ENCODE measurements at places on chromosomes 7 and 10. TPM values are rescaled to one million over a fixed set of nuclear protein-coding genes. Genes with fewer than 3 reads are reported as not detected.

DNA sequence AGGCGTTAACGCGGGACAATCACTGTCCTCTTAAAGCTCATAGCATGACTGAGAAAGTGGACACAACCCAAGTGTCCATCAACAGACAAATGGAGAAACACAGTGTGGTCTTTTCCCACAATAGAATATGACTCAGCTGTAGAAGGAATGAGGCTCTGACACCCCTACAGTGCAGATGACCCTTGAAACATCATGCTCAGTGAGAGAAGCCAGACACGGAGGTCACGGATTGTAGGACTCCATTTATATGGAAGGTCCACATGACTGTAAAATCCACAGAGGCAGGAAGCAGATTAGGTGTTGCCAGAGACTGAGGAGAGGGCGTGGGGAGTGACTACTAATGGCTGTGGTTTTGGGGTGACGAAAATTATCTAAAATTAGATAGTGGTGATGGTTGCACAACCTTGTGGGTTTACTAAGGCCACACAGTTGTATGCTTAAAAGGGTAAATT, 6.1 kb upstream of the NCAPG2 start:
- H3K27me3 ChIP-seq: peaks cover 10% of the 10 kb centered on the region
- H3K27ac ChIP-seq: peak overlapping the region; percentile 63
- DNase-seq: peak; percentile 32
- H3K4me1 ChIP-seq: peaks cover 23% of the 10 kb centered on the region

GRCh38 chr7:105097619-105098018, 83.6 kb downstream of the KMT2E start:
- peaks cover 31% of the 10 kb centered on the region for H3K4me1 ChIP-seq
- no peak overlapping the region for H3K27ac ChIP-seq
- no peak overlapping the region for H3K4me3 ChIP-seq
- peaks cover 59% of the 10 kb centered on the region for H3K36me3 ChIP-seq
- no peak for DNase-seq
- H3K27me3 ChIP-seq: no peaks in the 10 kb centered on the region

- peaks cover 2% of the 10 kb centered on the region for H3K36me3 ChIP-seq
- H3K27me3 ChIP-seq: peaks cover 82% of the 10 kb centered on the region
- no peak overlapping the region for H3K4me3 ChIP-seq
- H3K27ac ChIP-seq: no peak overlapping the region
- H3K4me1 ChIP-seq: peaks cover 3% of the 10 kb centered on the region
These were observed 7.1 kb upstream of the TBX20 start for GRCh38 chr7:35261041-35261440.

DNA sequence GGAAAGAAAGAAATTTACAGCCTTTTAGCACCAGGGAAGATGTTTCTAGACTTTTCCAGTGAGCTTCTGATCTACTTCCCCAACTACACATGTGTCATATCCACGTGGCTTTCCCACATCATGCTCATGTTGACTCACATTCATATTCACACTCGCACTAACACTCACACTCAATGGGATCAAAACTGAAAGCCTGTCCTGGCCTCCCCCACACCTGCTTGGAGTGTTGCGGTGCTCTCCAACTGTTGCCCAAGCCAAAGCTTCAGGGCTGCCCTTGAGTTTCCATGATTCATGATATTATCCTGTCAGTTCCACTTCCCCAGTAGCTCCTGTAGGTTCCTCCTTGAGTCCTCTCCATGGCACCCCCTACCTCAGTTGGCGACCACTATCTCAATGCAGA, 444.4 kb downstream of the GATA3 start:
- no peak overlapping the region for H3K4me3 ChIP-seq
- H3K36me3 ChIP-seq: no peaks in the 10 kb centered on the region
- DNase-seq: no peak
- H3K27ac ChIP-seq: no peak overlapping the region
- peaks cover 9% of the 10 kb centered on the region for H3K4me1 ChIP-seq
- peaks cover 9% of the 10 kb centered on the region for H3K27me3 ChIP-seq

- no peak for DNase-seq
- no peak overlapping the region for H3K4me3 ChIP-seq
These were observed 343.9 kb upstream of the LRGUK start for GRCh38 chr7:133783276-133783675.

GRCh38 chr10:73439055-73439454, 5.7 kb upstream of the MSS51 start:
- no peaks in the 10 kb centered on the region for H3K27me3 ChIP-seq
- no peak for DNase-seq
- no peaks in the 10 kb centered on the region for H3K4me1 ChIP-seq
- H3K36me3 ChIP-seq: peaks cover 20% of the 10 kb centered on the region

DNA sequence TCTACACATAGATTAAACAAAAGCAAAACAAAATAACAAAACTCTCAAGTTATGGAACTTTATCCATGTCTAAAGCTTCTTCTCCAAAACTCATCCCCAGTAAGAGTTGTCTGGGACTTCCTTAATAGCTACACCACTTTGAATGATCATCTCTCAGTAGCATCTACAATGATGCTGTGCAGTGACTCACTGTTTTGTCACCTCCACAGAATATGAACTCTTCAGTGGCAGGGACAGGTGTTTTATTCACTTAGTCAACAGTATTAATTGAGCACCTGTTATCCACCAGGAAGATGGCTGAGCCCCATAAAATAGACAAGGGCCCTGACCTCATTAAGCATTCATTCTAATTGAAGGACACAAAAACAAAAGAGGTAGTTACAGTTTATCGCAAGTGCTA, 350.7 kb downstream of the ELMO1 start:
- peaks cover 42% of the 10 kb centered on the region for H3K36me3 ChIP-seq
- no peak overlapping the region for H3K27ac ChIP-seq
- peaks cover 23% of the 10 kb centered on the region for H3K4me1 ChIP-seq
- no peak overlapping the region for H3K4me3 ChIP-seq

- H3K27me3 ChIP-seq: peaks cover 6% of the 10 kb centered on the region
- no peaks in the 10 kb centered on the region for H3K36me3 ChIP-seq
- DNase-seq: no peak
- peaks cover 20% of the 10 kb centered on the region for H3K4me1 ChIP-seq
These were observed 122.6 kb downstream of the MYL10 start for GRCh38 chr7:101506531-101506930.

- DNase-seq: no peak
- H3K36me3 ChIP-seq: no peaks in the 10 kb centered on the region
- H3K4me1 ChIP-seq: no peaks in the 10 kb centered on the region
- peaks cover 3% of the 10 kb centered on the region for H3K27me3 ChIP-seq
- no peak overlapping the region for H3K27ac ChIP-seq
These were observed 310.0 kb downstream of the ABCA13 start for GRCh38 chr7:48481235-48481634.

- H3K4me3 ChIP-seq: no peak overlapping the region
- peaks cover 13% of the 10 kb centered on the region for H3K27me3 ChIP-seq
- no peaks in the 10 kb centered on the region for H3K4me1 ChIP-seq
- no peak overlapping the region for H3K27ac ChIP-seq
- no peaks in the 10 kb centered on the region for H3K36me3 ChIP-seq
These were observed 156.8 kb upstream of the NFE2L3 start for GRCh38 chr7:25995216-25995615.

GRCh38 chr7:6507906-6508305, 43.4 kb downstream of the GRID2IP start:
- H3K27me3 ChIP-seq: no peaks in the 10 kb centered on the region
- H3K4me1 ChIP-seq: peaks cover 13% of the 10 kb centered on the region
- H3K36me3 ChIP-seq: no peaks in the 10 kb centered on the region
- no peak overlapping the region for H3K27ac ChIP-seq
- H3K4me3 ChIP-seq: no peak overlapping the region

DNA sequence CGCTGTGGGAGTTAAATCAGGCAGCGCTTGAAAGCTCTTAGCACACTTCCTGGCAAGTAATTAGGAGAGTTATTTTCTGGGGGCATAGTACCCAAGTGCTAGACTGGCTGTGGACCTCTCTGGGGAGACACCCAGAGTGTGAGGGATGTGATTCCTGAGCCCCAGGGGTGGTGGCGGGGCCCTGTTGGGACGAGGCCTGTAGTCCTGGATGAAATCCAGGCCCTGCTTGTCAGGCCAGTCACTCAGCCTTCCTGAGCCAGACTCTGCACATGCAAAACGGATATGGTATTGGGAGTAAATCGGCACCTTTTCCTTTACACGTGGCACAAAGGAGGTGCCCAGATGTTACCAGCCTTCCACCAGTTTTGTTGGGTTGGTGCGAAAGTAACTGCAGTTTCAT, 31.2 kb downstream of the TRRAP start:
- no peaks in the 10 kb centered on the region for H3K4me1 ChIP-seq
- peaks cover 62% of the 10 kb centered on the region for H3K36me3 ChIP-seq
- no peak overlapping the region for H3K27ac ChIP-seq
- no peak overlapping the region for H3K4me3 ChIP-seq
- H3K27me3 ChIP-seq: no peaks in the 10 kb centered on the region
- no peak for DNase-seq

Gene GALNT17
- total RNA-seq: not detected

Gene DPP6
- not detected for total RNA-seq
